ENCODE measurements at places on chromosomes 5 and 9. TPM values are rescaled to one million over a fixed set of nuclear protein-coding genes. Genes with fewer than 3 reads are reported as not detected.

The VLDLR gene
- polyA plus RNA-seq: 9.1 TPM

The SPAAR gene
- polyA plus RNA-seq: 0.84 TPM

- no peaks in the 10 kb centered on the region for H3K36me3 ChIP-seq
- H3K4me3 ChIP-seq: no peak overlapping the region
- no peak overlapping the region for H3K27ac ChIP-seq
- no peaks in the 10 kb centered on the region for H3K4me1 ChIP-seq
- H3K27me3 ChIP-seq: no peaks in the 10 kb centered on the region
Measured at GRCh38 chr5:41083306-41083705, 12.2 kb upstream of the MROH2B start.

DNA sequence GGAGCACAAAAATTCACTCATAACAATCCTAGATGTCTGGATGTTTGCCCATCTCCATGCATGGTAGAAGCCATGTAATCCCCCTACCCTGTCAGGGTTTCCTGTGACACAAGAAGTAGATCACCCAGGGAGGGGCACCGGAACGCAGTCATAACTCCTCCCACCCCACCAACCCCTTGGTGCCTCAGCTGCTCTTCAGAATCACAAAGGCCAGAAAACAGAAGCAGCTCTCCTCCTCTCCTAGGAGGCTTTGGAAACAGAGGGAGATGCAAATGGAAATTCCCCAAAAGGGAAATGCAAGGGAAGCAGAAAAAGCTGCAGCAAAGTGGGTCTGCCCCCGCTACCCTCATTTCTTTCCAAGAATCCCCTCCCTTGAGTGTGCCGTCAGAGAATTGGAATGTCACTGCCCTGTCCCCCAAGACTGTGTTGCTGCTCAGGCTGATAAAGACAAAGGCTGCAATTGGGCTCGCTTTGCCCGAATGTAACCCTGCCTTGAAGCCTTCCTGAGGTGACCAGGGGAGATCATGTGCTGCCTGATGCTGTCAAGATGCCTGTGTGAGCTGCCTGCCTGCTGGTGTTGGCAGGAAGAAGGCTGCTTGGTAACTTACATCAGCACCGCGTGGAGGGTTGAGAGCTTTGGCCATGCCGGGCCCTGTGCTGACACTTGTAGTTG lies 65.5 kb upstream of the ABCA1 start:
- no peak overlapping the region for H3K4me3 ChIP-seq
- H3K36me3 ChIP-seq: no peaks in the 10 kb centered on the region
- DNase-seq: peak; percentile 82
- peaks cover 29% of the 10 kb centered on the region for H3K4me1 ChIP-seq
- H3K27ac ChIP-seq: peak overlapping the region; percentile 30

The SPATA31C2 gene
- polyA plus RNA-seq: 0.07 TPM

DNA sequence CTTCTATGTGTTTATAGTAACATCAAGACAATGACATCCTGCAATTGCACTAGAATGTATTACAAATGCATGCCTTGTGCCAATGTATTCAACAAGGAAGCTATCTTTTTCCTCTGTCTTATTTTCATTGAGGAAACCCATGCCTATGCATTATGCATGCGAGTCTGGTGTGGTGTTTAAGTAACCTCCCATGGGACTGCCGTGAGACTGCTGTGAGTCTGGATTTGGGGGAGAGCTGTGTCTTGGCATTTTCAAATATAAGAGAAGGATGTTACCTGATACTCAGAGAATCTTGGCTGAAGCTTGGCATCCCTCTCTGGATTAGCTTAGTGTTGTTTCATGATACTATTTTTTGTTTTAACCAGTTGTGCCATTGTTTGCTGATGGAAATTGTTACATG lies 98.3 kb downstream of the F2RL2 start:
- no peak for DNase-seq
- no peak overlapping the region for H3K4me3 ChIP-seq
- no peaks in the 10 kb centered on the region for H3K27me3 ChIP-seq

The PRUNE2 gene
- 68.1 TPM for polyA plus RNA-seq

DNA sequence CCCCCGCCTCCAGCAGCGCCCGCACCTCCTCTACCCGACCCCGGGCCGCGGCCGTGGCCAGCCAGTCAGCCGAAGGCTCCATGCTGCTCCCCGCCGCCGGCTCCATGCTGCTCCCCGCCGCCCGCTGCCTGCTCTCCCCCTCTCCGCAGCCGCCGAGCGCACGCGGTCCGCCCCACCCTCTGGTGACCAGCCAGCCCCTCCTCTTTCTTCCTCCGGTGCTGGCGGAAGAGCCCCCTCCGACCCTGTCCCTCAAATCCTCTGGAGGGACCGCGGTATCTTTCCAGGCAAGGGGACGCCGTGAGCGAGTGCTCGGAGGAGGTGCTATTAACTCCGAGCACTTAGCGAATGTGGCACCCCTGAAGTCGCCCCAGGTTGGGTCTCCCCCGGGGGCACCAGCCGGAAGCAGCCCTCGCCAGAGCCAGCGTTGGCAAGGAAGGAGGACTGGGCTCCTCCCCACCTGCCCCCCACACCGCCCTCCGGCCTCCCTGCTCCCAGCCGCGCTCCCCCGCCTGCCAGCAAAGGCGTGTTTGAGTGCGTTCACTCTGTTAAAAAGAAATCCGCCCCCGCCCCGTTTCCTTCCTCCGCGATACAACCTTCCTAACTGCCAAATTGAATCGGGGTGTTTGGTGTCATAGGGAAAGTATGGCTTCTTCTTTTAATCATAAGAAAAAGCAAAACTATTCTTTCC lies 19.3 kb downstream of the CDKN2A start:
- H3K4me1 ChIP-seq: peaks cover 4% of the 10 kb centered on the region
- H3K27me3 ChIP-seq: peaks cover 92% of the 10 kb centered on the region
- peak overlapping the region; percentile 25 for H3K4me3 ChIP-seq

GRCh38 chr5:15787681-15788080 lies 287.7 kb downstream of the FBXL7 start:
- no peak for DNase-seq
- no peak overlapping the region for H3K27ac ChIP-seq
- H3K4me3 ChIP-seq: no peak overlapping the region
- no peaks in the 10 kb centered on the region for H3K36me3 ChIP-seq

- peaks cover 10% of the 10 kb centered on the region for H3K27me3 ChIP-seq
- H3K36me3 ChIP-seq: no peaks in the 10 kb centered on the region
- H3K4me3 ChIP-seq: no peak overlapping the region
- H3K27ac ChIP-seq: no peak overlapping the region
- no peak for DNase-seq
- no peaks in the 10 kb centered on the region for H3K4me1 ChIP-seq
Measured at GRCh38 chr5:159884917-159885620, 31.2 kb upstream of the ADRA1B start.

The BAAT gene
- 0.60 TPM for polyA plus RNA-seq

GRCh38 chr9:70924895-70925547 lies 196.4 kb downstream of the TRPM3 start:
- no peaks in the 10 kb centered on the region for H3K27me3 ChIP-seq
- no peaks in the 10 kb centered on the region for H3K4me1 ChIP-seq
- no peaks in the 10 kb centered on the region for H3K36me3 ChIP-seq
- H3K4me3 ChIP-seq: no peak overlapping the region
- no peak overlapping the region for H3K27ac ChIP-seq

GRCh38 chr9:125894566-125894965 lies 147.4 kb downstream of the PBX3 start:
- H3K4me3 ChIP-seq: no peak overlapping the region
- no peak for DNase-seq
- no peaks in the 10 kb centered on the region for H3K36me3 ChIP-seq
- no peaks in the 10 kb centered on the region for H3K4me1 ChIP-seq
- no peak overlapping the region for H3K27ac ChIP-seq

The KCNN2 gene
- polyA plus RNA-seq: 0.48 TPM

DNA sequence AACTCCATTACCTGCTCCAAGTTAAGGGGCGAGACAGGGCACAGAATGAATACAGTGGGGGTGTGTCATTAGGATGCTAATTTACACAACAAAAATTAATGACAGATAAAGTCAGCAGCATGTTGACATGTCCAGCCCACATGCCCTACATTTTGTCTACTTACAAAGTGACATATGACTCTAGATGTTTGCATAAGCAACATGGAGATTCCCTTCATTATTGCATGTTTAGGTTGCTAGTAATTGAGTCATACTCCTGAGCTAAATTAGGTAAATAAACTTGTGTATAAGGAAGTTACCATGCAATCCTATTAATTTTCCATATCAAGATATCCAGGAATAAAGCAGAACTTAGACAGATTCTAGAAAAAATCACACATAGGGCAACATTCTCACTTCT lies 232.2 kb downstream of the PDE4D start:
- DNase-seq: no peak
- H3K27me3 ChIP-seq: no peaks in the 10 kb centered on the region
- H3K36me3 ChIP-seq: no peaks in the 10 kb centered on the region
- H3K4me1 ChIP-seq: peaks cover 13% of the 10 kb centered on the region
- H3K4me3 ChIP-seq: no peak overlapping the region
- no peak overlapping the region for H3K27ac ChIP-seq

GRCh38 chr5:96876292-96876850 lies at the start of gene ERAP2:
Gene ERAP2, plus strand, starts transcription at chr5:96876500. Its CDS starts 3,186 bp downstream, at chr5:96879686.
- DNase-seq: peak; percentile 58
- H3K4me1 ChIP-seq: peaks cover 20% of the 10 kb centered on the region
- peak within 1 kb of the TSS; percentile 68 for H3K27ac ChIP-seq
- H3K36me3 ChIP-seq: peaks cover 3% of the 10 kb centered on the region

All from large intestine (tissue), 12 donors.